Left lung (tissue), 14 donors: ENCODE measurements at places on chromosomes 6 and 20.
A peak's percentile ranks its signal among the peaks of the same experiment; 100 is the strongest.

DNA sequence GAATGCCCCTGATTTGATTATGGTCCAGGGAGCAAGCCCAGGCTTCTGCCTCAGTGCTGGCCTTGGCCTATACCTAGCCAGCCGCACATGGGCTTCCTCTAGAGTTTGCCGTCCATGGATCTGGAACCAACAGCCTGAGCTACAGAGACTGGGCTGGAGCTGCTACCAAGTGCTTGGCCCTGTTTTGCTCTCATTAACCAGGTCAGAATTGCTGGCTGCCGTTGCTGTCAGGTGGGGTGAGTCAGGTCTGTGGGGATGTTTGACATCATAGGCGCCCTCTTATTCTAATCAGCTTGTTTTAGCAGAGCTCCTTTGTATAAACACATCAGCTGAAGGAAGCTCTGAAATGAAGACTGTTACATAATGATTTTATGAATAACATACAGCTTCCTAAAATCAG is 83.1 kb upstream of the PHACTR2 start:
- no peak for DNase-seq

GRCh38 chr6:151358475-151358874 is 32.9 kb downstream of the ZBTB2 start:
- no peak for DNase-seq

DNA sequence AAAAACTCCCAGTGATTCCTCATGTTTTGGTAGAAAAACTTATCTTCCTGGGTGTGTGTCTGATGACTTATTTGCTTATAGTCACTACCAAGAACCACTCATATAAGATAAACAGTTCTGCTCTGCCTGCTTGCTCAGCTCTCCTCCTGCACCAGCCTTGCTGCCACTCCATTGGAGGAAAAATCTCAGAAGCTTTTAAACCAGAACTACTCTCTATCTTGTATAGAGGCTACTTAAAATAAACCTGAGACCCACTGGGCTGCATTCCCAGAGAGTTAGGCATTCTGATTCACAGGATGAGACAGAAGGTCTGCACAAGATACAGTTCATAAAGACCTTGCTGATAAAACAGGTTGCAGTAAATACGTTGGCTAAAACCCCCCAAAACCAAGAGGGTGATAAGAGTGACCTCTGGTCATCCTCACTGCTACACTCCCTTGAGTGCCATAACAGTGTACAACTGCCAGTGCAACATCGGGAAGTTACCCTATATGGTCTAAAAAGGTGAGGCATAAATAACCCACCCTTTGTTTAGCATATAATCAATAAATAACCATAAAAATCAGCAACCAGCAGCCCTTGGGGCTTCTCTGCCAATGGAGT is 728.3 kb downstream of the EPHA7 start:
- no peak for DNase-seq

GRCh38 chr20:31508517-31509244 is 5.6 kb upstream of the HM13 start:
- DNase-seq: no peak

DNA sequence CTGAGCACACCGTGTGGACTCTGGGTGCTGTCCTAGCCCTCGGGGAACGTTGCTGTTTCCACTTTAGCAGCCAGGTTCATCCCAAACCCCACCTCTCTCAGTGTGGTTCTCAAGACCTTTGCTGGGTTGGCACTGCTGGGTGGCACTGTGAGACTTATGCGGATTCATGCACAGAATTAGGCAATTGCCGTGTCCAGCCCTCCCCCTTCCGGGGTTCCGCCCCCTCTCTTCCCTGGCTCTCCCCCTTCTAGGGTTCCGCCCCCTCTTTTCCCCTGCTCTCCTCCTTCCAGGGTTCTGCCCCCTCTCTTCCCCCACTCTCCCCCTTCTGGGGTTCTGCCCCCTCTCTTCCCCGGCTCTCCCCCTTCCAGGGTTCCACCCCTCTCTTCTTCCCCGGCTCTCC is 39.8 kb upstream of the SLCO4A1 start:
- peak; percentile 91 for DNase-seq

DNA sequence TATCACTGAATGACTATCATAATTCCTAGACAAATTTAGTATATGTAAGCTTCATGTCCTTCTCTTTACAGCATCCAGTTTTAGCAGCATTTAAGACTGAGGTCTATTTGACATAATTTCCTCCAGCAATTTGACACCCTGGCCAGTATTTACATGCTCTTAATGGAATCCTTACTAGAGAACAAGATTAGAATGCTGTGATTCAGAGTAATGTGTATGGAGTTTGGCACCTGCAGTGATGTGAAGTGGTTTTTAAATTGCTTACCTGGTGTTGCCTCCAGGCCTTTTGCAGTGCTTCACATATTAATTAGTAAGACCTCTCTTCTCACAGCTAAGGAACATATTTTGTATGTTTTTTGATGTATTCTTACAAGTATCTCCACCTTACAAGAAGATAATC is 9.8 kb downstream of the NKX2-4 start:
- DNase-seq: no peak

- no peak for DNase-seq
Measured at GRCh38 chr6:29739882-29740261, 16.6 kb downstream of the HLA-F start.

GRCh38 chr6:17156966-17157365 is 55.1 kb downstream of the STMND1 start:
- DNase-seq: no peak

DNA sequence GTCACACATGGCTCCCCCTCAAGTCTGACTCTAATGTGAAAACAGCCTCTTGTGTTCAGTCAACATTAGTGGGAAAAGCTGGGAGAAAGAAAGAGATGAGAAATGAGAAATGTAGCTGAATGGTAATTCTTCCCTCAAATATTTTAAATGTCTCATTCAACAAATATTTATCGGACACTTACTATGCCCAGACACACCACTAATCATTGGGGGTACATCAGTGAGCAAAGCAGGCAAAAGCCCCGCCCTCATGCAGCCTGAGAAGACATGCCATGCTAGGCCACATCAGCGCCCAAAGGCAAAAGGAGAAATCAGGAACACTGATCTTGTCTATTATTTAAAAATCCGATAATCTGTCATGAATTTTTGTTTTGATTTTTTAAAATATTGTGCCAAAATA is 89.9 kb upstream of the ASF1A start:
- no peak for DNase-seq

- no peak for DNase-seq
Measured at GRCh38 chr6:33663727-33664449, 42.8 kb downstream of the ITPR3 start.

GRCh38 chr6:127267646-127268625 is 1.3 kb downstream of the RNF146 start:
- no peak for DNase-seq

DNA sequence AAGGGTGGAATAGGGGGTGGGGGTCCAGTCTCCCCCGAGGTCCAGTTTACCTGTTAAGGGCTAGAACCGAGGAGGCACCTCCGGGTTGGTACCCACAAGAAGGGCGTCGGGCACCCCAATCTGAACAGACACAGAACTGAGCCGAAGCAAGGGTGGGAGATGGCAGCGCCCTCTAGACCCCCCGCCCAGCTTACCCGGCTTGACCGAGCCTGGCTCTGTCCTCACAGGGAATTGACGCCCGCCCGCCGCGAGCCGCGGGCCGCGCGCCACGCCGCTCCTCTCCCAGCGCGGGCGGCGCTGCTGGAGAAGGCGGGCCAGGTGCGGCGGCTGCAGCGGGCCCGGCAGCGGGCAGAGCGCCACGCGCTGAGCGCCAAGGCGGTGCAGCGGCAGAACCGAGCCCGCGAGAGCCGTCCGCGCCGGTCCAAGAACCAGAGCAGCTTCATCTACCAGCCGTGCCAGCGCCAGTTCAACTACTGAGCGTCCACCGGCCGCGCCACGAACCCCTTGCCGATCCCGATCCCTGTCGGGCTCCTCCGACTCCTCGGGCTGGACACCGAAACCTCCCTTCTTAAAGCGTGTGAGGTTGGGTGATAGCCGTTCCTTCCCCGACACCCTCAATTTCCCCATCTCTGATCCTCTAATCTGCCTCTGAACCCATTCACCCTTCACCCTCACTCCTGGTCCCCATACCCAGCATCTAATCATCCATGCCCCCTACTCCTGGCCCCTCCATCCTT is 5.9 kb downstream of the TP53INP2 start:
- no peak for DNase-seq

DNA sequence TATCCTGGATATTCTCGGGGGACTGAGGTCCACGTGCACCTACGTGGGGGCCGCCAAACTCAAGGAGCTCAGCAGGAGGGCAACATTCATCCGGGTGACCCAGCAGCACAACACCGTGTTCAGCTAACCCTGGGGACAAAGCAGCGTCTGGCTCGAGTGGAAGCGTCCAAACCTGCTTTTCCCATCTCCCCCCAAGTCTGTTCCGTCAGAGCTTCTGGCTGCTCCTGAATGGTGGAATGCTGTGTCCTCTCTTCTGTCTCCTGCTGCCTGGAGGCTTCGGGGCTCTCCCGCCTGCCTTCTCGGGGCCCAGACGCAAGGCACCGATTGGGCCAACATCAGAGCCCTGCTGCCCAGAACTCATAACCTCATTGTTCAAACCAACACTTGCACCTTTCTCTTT is 56.7 kb downstream of the GMPR start:
- DNase-seq: no peak

DNA sequence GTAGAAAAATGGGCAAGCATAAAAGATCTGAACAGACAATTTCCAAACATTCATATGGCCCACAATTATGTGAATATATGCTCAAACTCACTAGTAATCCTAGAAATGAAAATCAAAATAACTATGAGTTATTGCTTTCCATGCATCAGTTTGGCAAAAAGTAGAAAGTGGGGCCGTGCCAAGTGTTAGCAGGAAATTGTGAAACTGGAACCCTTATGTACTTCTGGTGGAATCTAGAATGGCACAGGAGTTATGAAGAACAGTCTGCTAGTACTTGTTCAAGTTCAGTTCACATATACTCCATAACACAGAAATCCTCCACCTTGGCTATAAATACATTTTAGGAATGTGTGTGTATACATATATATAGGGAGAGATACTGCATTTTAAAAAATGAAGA is 89.8 kb downstream of the EYA2 start:
- no peak for DNase-seq

GRCh38 chr6:139334806-139335446 is 39.5 kb downstream of the CITED2 start:
- DNase-seq: no peak

DNA sequence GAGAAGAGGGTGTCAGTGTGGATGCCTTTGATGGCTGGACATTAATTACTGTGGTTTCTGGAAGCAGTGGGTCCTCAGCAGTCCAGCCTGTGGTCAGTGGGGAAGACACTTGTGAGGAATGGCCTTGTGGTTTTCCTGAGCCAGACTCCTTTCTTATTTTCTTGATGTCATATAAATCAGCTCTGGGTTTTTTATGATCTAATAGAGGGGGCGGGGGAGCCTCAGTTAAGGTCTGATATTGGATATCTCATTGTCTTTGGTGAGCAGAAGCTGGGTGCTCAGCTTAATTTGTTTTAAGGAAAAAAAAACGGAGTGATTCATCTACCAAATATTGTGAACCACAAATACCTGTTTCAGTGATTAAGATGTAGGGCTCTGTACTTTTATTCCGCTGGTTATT is 62.1 kb downstream of the OTOR start:
- DNase-seq: no peak

GRCh38 chr6:1686117-1687098 is 76.7 kb downstream of the FOXC1 start:
- no peak for DNase-seq

DNA sequence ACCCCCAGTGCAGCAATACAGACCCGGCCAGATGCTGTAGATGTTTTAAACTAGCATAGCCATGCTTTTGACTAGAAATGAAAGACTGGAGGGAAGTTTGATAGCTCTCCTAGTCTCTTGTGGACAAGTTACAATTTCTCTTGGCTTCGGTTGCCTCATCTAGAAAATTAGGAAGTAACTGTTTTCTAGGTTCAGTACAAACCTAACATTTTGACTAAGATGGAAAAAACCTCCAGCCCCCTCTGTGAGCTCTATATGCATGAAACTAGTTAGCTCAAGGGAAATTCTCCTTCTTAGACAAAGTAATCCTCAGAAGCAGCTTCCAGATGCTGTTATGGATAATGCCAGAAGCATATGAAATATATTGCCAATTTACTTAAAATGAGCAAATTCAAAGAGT is 86.6 kb downstream of the RNF144B start:
- DNase-seq: no peak

- DNase-seq: no peak
Measured at GRCh38 chr6:112881828-112882780, 535.0 kb downstream of the RFPL4B start.

DNA sequence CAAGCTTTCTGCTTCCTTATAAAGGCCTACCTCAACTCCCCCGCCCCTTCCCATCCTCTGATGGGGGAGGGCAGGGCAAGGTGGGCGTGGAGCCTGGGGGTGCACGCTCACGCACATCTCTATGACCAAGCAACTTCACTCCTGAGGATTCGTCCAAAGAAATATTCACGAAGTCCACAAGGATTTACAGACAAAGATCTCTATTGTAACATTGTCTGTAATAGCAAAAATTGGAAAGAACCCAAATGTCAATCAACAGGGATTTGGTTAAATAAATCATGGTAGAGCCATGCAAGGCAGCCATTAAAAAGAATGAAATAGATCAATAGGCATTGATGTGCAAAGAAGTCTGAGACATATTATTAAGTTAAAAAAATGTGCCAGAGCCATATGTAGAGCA is 130.4 kb upstream of the AFDN start:
- DNase-seq: peak; percentile 10

GRCh38 chr6:82298012-82298411 is 50.5 kb upstream of the IBTK start:
- no peak for DNase-seq

- no peak for DNase-seq
Measured at GRCh38 chr20:22243067-22243466, 341.3 kb downstream of the FOXA2 start.

GRCh38 chr6:28489366-28490204 is 26.0 kb downstream of the GPX6 start:
- DNase-seq: peak; percentile 64

- no peak for DNase-seq
Measured at GRCh38 chr20:33145521-33145920, 22.4 kb upstream of the BPIFA2 start.

DNA sequence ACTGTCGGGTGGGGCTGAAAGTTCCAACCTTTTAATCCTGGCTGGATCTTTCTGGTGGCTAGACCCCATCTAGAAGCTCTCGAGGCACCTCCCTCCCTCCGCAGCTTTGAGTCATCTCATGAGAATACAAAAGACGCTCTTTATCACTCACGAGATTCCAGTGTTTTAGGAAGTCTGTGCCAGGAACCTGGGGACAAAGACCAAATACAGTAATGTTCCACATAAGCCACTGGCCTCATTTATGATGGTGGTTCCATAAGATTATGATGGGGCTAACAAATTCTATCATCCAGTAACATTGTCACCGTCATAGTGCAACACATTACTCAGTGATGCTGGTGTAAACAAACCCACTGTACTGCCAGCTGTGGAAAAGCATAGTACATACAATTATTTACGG is 48.7 kb downstream of the NCOA7 start:
- DNase-seq: no peak

GRCh38 chr6:99330159-99330558 is 19.3 kb downstream of the FAXC start:
- DNase-seq: no peak

GRCh38 chr6:135054226-135054568 is 425 bp downstream of the HBS1L start:
- no peak for DNase-seq
